GM04504 (cell line): ENCODE measurements at places on chromosomes 5 and 9.

DNA sequence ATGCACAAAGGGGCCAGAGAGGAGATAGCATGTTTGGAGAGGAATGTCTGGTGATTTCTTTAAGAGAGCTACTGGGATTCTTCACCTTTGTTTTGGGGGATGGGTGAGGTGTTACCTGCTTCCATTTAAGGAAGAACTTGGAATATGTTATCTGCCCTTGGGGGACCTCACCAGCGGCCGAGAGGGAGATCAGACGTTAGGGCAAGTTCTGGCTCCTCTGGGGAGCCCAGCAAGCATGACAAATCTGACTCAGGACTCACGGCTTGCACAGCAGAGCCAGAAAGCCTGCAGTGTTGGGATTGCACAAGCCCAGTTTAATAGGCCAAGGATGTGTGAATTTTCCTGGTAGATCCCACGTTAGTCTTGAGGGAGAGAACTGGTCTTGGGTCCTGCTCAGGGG, 40.3 kb downstream of the SLC28A3 start:
- peak; percentile 46 for DNase-seq

- DNase-seq = no peak
Observed at GRCh38 chr5:57299986-57300385, 126.1 kb downstream of the GPBP1 start.

DNA sequence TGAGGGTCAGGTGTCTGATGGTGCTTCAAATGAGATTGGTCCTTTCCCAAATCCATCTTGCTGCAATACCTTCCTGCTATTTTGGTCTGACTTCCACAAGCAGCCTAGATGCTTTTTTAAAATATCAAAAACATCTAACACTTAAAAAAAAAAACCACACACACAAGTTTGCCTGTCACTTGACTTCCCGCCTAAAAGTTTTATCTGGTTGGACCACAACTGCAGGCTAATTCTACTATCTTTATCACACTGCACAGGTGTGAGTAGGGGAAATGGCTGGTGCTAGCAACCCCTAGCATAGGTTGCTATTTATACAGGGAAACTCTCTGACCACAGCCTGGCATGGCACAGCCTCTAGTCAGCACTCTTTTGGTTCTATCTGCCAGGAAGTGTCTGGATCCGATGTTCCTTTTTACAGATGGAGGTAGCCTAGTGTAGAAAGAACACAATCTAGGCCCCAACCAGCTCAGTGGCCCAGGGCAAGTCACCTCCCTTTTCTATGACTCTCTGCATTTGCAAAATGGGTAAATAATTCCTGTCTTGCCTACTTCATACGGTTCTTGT, at the start of gene HEMGN:
Gene HEMGN, minus strand, starts transcription at position 92 of the 564 bp plus-strand sequence. Its CDS starts 36 bp downstream, at position 56.
- no peak for DNase-seq

DNA sequence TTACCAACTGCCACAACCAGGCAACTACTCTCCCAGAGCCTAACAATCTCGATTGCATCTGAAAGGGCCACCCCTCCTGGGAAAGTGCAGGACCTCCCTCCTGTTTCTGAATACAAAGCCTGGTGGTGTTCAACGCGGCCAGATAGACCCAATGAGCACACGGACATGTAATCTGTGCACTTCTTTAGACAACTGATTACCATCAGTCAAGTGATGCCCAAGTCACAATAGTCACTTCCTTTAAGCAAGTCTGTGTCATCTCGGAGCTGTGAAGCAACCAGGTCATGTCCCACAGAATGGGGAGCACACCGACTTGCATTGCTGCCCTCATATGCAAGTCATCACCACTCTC, 739 bp downstream of the C9orf72 start:
- no peak for DNase-seq

- no peak for DNase-seq
Observed at GRCh38 chr5:109989994-109990722, 300.4 kb downstream of the MAN2A1 start.

GRCh38 chr5:107090506-107090905, 580.2 kb downstream of the EFNA5 start:
- no peak for DNase-seq

- DNase-seq = no peak
Observed at GRCh38 chr5:15506897-15507296, 6.9 kb downstream of the FBXL7 start.

GRCh38 chr9:5957166-5957565, 58.3 kb downstream of the RANBP6 start:
- no peak for DNase-seq

- DNase-seq = peak; percentile 91
Observed at GRCh38 chr9:127336506-127337352, 60.2 kb upstream of the SLC2A8 start.

DNA sequence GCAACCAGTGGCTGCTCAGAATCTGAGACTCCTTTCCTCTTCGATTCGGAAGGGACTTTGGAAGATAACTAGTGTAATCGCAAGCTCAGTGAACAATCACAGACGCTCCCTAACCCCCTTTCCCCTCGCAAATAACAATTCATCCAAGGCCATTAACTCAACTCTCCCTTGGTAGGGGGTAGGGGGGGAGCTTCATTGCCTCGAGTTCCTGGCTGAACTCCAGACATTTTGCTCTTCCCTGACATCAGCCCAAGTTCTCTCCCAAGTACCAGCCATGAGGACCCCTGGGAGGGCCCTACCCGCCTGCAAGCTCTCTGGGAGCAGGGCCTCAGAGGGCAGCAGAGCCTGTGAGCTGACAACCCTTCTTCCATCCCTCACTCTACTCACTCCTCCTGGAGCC, 8.4 kb downstream of the FAM163B start:
- DNase-seq = no peak

- DNase-seq = no peak
Observed at GRCh38 chr9:72509635-72510034, 11.8 kb upstream of the TMC1 start.

DNA sequence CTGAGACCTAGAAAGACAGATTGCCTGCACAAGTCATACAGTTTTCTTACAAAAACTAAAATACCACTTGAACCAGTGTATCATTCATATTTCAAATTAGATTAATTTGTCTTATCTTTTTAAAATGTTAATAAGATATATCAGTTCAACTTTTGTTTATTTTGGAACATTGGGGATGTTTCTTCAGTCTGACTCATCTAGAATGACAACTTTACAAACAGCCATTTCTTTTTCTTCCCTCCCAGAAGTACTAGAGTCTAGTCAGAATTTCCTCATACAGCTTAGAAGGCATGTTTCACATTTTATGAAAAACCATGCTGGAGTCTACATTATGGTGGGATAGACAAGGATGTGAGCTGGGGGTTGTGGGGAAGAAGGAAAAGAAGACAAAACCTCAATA, 262.5 kb downstream of the NFIB start:
- DNase-seq = no peak
